ENCODE measurements at places on chromosomes 4 and X.

GRCh38 chr4:100843910-100844309 lies 326.1 kb upstream of the EMCN start:
- DNase-seq: no peak

- DNase-seq: no peak
These were observed 66.4 kb upstream of the BRS3 start for GRCh38 chrX:136421338-136421737.

DNA sequence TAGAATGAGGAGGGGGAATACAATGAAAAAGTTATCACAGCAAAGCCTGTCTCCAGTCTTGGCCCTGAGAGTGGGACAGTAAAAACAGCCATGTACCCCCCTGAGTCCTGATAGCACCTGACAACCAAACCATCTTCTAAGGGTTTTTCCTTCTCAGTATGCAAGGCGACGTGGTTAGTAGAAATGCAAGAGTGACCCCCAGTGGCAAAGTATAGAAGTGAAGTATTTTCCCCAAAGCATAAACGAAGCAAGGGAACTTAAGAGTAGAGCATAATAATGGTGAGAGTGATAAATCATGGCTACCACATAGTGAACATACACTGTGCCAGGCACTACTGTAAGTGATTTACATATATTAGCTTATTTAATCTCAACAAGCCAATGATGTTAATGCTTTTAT lies 52.8 kb downstream of the FAM47C start:
- DNase-seq: no peak

- DNase-seq: no peak
These were observed 76.7 kb downstream of the SLC4A4 start for GRCh38 chr4:71415491-71415890.

DNA sequence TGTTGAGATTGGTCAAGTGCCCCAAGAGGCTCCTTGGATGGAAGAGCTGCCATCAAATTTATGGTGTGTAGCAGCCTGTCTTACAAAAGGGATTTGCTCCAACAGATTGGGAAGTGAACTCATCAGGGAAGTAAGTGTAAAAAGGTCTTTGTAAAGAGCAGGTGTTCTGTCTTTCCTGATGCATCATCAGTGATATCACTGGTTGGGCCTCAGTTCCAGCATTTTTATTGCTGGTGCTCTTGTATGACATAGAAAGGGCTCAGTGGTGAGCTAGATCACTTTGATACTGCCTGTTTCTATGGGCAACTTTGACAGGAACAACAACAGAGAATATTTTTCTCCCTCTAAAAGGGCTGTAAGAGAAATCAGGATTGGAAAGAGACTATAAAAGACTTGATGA lies 8.7 kb upstream of the GABRE start:
- DNase-seq: no peak

- no peak for DNase-seq
These were observed 145.4 kb upstream of the CPEB2 start for GRCh38 chr4:14856934-14857235.

DNA sequence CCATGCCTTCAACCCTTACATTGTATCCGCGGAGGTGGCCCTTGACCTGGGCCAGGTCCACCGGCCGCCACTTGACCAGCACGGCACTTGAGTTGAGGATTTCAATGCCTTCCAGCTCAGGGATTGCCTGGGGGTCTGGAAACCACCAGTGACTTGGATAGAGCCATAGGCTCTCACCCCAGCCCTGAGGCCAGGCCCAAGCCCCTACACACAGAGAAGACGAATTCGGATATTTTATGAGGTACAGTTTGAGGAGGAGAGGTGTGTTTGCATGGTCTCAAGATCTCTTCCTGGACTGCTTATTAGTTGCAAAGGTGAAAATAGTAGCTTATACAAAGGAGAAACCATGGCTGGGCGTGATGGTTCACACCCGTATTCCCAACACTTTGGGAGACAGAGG lies 20.3 kb downstream of the L1CAM start:
- DNase-seq: no peak

DNA sequence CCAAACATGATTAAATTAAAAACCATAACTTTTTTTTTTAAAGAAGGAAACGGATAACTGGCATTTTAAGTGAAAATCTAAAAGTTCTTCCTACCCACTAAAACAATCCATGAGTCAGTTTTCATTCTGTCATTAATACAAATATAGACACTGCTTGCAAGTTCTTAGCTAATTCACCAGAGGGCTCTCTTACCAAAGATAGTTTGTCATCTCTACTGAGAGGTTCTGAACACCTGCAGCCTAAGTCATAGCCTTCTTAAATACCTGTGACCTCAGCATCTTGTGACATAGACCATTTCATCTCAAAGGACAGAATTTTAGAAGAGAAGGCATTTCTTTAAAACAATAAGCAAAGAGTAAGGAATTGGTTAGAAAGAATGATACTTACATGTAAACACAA lies 65.3 kb upstream of the FAM120C start:
- no peak for DNase-seq

DNA sequence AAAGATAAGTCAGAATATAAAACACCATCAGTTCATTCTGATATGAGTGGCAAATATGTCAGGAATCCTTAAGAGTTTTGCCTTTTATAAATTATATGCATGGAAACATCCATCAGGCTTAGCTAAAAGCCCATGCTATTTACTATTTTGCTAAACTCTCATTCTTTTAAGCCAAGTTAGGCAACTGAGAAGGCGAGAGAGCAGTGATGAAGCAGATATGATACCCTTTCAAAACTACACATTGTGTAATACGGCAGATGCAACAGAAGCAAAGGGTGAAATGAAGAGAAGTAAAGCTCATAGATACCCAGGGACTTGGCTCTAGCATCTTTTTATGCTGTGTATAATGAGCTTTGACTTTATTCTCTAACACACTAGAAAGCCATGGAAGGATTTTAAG lies 95.8 kb downstream of the SLIT2 start:
- no peak for DNase-seq

DNA sequence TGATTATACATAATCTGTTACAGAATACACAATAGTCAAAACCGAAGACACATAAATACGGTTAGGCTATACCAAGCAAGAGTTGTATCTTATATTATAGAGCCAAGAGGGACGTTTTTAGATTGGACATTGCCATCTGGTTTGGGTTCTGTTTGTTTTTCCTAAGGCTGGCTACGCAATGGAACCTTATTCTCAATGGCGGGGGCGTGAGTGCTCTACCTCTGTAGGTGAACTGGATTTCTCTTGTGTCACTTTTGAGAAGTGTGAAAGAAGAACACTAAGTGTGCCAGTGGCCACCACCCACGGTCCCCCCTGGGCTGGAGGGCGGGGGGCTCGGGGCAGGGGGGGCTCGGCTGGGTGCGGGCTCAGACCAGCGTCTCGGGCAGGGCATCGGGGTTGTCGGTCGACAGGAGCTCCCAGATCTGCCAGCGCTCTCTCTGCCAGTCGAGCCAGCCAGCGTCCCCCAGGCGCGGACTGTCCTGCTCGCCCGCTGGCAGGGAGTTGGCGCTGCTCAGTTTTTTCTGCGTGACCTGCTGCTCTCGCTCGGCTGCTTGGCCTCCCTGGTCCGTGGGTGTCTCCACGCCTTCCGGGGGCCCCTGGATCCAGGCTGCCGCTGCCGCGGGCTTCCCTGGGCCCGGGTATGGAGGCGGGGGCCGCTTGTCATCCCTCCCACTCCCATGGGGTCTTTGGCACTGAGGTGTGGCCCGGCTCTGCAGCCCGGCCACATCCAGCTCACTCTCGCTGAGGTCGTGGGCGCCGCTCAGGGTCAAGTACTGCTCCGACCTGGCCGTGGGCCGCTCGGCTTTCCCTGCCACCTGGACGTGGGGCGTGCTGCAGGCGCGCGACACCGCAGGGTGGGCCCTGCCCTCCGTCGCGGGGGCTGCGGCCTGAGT lies 27.6 kb downstream of the HCCS start:
- DNase-seq: no peak

DNA sequence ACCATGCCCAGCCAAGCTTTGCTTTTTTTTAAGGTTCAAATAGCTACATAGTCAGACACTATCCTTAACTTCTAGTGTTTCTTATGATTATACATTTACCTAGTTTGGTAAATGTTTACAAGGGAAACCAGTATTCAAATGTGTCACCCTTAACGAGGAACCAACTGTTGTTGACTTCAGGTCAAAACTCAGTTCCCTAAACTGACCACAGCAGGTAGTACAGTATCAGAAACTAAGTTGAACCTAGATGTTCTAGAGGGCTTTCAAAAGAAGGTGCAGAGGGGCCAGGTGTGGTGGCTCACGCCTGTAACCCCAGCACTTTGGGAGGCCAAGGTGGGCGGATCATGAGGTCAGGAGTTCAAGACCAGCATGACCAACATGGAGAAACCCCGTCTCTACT lies 11.3 kb downstream of the GPC4 start:
- no peak for DNase-seq

DNA sequence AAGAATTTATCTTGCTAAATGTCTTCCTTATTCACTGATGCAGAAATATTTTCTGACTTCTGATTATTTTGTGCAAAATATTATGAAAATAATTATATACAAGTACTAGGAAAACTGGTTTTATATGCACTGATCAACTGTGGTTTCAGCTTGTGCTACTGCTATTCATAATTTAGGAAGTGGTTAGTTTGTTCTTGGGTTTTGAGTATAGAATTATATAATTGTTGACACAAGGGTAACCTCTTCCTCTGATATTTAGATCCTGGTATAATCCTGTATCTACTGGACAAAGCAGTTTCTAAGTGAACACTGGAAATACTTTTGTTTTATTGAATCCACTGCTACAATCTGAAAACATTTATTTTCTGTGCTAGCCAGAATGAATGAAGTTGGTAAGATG lies 182.8 kb downstream of the PDGFC start:
- no peak for DNase-seq

DNA sequence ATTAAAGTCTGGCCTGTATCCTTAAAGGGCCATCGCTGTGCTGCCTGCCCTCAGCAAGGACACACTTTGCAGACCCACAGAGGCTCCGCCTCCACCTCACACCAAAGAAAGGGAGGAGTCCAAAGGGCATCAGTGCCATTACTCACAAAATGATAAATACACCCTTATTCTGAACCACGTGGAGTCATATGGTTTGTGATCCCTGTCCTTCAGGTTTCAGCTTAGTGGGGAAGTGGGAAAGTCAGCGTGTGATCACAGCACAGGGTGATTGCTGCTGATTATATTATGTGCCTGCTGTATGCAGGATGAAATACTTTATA lies 35.9 kb upstream of the MSANTD1 start:
- DNase-seq: no peak

DNA sequence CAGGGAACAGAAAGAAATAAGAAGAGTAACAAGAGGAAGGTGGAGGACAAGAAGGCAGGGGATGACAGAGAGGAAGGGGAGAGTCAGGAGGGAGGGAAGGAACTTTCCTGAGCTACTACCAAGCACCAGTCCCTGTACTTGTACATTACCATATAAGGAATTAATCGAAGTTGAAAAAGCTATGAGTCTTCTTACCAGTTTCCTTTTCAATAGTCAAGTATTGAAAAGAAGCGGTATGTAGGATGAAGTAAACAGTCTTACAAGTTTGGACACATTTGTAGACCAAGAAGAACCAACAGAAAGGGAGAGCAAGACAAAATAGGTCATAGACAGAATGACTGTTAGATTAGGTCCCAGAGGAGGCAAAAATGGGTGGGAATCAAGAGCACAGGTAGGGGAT lies 629.7 kb upstream of the DIPK2B start:
- no peak for DNase-seq

DNA sequence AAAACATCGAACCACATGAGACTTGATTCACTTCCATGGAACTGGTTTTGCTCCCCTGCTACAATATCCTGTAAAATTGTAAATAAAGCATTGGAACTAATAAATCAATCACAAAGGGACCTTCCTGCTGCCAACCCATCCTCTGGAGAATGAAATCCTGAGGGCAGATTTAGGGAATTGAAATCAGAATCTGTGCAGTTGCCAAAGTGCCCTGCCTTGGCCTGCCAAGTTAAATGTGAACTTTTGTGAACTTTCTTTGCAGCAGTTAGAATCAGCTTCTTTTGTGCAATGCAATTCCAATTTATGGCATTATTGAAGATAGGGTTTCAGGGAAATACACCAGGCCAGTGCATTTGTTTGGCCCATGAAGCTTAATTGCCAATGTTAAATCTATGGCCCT lies 263.1 kb downstream of the PTTG2 start:
- DNase-seq: no peak

DNA sequence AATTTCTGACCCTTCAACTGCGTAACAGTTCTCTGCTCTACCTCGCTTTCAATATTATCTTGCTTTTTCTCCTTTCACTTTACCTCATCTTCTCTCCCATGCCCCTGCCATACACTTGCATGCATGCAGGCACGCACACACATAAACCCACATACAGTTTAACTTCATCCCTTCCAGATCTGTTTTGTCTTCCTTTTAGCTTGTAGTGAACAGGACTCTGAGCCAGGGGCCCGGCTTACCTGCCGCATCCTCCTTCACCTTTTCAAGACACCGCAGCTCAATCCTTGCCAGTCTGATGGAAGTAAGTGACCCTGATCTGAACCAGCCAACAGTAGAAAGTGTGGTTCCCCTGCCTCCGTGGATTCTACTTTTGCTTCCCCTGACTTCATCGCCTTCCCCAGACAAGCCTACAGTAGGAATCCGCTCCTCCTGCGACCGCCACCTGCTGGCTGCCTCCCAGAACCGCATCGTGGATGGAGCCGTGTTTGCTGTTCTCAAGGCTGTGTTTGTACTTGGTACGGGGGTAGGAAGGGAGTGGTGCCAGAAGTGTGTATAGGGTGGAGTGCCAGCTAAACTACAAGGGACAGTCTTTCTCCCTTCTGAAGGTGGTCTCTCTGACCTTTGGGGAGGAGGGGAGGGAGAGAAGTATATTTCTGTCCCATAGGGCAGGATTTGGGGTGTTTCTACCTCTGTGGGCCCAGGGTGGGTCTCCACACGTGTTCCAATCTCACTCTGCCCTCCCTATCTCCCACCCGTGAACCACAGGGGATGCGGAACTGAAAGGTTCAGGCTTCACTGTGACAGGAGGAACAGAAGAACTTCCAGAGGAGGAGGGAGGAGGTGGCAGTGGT lies 10.7 kb downstream of the MED12 start:
- DNase-seq: peak; percentile 57

DNA sequence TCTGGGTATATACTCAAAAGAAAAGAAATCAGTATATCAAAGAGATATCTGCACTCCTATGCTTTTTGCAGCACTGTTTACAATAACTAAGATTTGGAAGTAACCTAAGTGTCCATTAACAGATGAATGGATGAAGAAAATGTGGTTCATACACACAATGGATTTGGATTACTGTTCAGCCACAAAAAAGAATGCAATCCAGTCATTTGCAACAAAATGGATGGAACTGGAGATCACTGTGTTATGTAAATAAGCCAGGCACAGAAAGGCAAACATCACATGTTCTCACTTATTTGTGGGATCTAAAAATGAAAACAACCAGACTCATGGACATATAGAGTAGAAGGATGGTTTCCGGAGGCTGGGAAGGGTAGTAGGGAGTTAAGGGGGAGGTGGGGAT lies 17.6 kb upstream of the NXT2 start:
- no peak for DNase-seq

DNA sequence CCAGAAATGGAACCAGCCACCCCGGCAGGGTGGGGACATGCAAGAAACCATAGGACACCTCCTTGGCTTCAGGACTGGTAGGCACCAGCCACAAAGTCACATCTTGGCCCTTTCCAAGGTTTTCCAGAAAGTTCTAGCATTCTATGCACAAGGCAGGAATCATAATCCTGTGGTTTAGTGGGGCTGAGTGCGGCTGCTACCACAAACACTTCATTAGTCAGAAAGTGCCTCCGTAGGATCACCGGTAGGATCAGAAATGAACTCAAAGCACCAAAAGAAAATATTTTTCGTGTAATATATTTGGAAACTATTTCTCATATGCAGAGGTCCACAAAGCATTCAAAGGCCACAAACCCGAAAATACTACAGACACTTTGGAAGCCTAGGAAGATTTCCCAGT lies 191.7 kb downstream of the PTTG2 start:
- no peak for DNase-seq

GRCh38 chr4:183345261-183345660 lies 23.0 kb upstream of the CLDN24 start:
- DNase-seq: no peak

All from activated T-cell treated with anti-CD3 and anti-CD28 coated beads for 48 hours (primary cell).